ENCODE measurements at places on chromosomes 5 and 9.

DNA sequence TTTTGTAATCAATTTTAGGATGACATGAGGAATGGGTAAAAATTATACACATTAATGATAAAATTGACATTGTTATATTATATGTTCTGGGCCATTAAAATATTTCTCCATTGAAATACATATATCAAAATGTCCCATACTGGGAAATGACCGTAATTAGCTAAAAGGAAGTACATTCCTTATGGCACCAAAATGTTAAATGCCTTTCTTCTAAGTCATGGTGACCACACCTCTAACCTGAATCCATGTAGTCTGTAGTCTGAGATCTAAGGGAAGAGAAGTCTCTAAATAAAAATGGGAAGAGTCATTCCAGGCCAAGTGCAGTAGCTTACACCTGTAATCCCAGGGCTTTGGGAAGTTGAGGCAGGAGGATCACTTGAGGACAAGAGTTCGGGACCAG, 10.0 kb upstream of the GDA start:
- no peak for DNase-seq

- peak; percentile 53 for DNase-seq
Measured at GRCh38 chr9:31140316-31140715, 1244.1 kb upstream of the ACO1 start.

DNA sequence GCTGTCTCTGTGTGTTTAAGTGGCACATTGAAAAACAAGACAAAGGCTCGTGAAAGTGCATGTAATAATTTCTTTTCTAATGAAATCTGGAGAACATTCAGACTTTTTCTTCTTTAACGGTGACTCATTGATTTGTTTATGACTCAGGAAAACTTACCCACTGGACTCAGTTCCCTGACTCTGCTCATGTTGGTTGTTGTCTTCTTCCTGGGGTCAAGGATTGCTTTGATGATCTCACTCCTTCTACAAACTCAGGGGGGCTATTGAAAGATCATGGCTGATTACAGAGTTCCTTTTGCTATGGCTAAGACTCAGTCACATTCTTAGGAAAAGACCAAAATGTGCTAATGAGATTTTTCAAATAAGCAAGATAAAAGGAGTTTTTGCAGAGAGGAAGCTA, 141.1 kb upstream of the DAP start:
- peak; percentile 66 for DNase-seq

DNA sequence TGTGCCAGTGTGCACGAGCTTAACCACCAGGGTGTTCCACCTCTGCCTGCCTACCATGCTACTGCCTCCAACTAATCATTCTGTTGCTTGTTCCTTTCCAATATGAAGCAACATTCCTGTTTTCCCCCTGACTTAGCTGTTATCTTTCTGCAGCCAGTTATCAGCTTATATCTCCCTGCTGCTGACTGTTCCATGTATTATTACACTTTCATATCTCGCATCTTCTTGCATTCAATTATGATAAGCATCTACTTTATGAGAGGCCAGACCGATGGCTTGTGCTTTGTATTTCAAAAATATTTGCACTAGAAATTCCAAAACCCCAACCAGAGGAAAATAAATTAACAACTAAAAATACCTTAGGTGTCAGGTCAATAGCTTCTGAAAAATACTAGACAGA, 394.0 kb upstream of the BRINP1 start:
- no peak for DNase-seq

DNA sequence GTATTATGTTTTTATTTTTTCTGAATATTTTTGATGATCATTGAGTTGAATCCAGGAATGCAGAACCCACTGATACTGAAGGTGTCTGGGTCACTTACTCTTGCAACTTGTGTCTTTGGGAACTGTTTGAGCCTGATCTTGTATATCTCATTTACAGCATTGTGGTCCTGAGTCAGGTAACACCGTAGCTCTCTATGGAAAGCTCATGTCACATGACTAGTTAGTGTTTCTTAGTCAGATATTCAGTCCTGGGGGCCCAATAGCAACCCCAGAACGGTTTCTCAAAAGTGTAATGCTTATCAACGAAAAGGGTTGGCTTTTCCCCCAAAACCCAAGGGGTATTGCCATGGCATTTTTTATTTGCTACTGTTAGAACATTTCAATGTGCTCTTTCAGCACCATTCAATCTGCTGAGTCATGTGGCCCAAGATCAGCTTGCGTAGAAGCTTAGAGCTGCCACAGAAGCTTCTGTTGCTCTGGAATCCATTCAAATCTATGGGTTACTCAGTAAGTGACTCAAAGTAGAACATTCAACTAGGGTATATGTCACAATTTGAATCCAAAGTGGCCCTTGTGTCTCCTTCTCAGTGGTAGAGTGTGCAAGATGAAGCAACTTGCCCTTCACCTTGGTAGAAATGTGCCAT, 12.1 kb upstream of the PTAR1 start:
- peak; percentile 65 for DNase-seq

DNA sequence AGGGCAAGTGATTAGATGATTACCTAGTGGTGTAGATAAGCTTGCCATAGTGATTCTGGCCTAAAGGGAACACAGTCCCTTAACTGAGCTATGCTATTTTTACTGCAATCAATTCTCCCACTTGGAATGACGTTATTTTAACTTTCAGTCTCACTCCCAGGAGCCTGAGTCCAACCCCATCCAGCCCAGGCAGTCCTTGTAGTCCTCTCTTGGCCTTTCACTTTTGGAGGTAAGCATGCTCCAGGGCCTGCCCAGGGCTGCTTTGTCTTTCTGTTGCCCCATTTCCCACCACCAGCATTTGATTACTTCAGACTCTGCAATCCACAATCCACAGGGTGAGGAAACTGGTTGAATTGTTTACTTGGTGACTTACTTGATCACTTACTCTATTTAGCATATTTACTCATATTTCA, 233.0 kb downstream of the CD180 start:
- no peak for DNase-seq

DNA sequence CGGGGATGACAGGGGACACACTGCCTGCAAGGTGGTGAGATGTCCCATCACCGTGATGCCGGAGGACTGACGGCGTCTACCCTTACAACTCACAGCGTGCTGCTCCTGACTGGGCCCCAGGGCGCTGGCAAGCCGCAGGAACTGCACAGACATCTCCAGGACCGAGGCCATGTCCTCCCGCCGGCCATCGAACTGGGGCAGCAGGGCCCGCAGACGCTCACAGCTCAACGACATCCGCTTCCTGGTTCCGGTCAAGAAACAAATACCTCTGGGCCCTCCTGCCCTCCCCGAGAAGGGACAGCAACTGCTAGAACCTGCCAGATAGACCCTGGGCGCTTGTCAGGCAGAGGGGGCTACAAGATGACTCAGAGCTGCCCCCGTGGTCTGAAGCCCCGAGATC, 1.0 kb downstream of the SOHLH1 start:
- no peak for DNase-seq

DNA sequence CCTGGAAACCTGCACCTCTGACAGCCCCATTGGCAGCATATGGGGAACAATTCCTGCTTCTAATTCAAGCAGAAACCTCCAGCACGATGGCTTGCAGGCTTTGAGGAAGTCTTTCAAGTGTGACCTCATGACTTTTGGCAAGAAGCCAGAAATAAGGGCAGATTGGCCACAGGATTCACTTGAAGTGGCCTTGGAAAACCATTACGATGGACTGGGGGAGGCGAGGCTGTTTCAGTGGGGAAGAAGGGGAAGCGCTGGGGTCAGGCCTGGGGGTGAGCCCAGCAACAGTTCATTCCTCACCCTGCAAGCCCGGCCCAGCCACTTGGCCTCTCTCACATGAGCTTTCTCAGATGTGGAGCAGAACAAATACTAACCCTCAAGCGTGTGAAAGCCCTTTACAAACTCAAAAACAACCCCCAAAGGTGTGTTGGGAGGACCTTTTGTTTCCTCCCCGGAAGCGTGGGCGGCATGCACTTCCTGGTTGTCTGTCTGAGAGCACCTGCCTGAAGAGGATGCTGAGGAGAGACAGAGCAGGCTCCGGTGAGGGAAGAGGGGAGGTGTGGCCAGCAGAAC, 26.9 kb upstream of the EEIG1 start:
- DNase-seq, result peak; percentile 86

DNA sequence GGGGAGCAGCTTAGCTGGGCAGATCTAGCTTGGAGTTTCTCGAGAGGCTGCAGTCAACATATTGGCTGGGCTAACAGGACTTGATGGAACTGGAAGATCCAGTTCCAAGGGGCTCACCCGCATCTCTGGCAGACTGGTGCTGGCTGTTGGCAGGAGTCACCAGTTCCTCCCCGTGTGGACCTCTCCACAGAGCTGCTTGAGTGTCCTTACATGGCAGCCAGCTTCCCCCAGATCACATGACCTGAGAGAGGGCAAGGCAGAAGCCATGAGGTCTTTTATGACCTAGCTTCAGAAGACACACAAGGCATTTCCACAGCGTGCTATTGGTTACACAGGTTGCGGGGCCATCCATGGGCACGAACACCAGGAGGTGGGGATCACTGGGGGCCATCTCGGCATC, 26.4 kb upstream of the RXRA start:
- no peak for DNase-seq

DNA sequence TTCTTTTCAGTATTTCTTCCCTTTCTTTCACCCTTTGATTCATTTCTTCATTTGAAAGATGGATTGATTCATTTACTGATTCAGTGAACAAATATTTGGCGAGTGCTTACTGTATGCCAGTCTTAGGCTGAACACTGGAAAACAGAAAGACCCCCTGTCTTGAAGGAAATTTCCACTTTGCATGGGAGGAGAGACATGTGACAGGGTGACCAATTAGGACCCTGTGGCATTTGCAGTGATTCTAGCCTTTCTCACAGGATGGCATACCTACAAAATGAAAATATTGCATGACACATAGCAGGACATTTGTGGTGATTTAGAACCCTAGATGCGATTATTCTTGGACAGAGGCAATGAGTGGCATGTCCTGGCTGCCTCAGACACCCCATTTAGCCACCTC, 407.2 kb upstream of the SGCD start:
- DNase-seq, result no peak

GRCh38 chr5:34735491-34736426, 79.6 kb downstream of the RAI14 start:
- no peak for DNase-seq

- DNase-seq, result no peak
Measured at GRCh38 chr5:129499208-129499852, 39.2 kb downstream of the ADAMTS19 start.

DNA sequence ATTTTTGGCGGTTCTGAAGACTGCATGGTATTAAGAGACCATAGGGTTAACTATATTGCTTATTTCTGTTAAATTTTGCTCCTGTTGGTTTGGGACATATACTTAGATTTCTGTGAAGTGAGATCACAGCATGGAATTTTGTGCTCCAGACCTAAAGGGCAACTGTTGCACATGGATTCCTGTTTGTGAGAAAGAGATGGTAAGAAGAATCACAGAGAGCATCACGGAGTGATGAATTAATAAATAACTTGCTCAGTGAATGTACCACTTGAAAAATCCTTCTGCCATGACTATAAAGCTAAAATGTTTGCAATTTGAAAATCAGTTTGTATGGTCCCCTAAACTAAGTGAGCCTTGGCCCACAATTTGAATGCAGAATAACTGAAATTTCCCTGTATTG, 4.5 kb downstream of the PSAT1 start:
- DNase-seq, result no peak

GRCh38 chr9:136062657-136063439, 32.2 kb downstream of the NACC2 start:
- no peak for DNase-seq

DNA sequence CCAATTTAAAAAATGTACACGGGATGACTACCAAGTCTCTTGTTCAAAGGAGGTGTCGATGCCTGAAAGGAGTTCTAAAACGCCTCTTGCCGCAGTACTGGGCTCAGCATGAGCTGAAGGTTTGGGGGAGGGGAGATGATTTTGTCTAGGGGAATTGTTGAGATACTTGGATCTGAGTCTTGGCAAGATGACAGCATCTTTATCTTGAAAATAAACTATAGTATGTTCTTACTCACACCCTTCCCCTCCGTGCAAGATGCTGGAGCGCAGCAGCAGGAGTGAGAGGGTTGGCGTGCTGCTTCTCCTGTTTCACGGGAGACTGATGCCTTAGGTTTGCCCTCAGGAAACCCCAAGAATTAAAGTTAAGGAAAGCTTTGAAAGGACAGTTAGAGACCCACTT, 47.3 kb downstream of the FAM78A start:
- DNase-seq, result peak; percentile 69

- DNase-seq, result no peak
Measured at GRCh38 chr9:105257809-105258208, 13.4 kb downstream of the SLC44A1 start.

- DNase-seq, result no peak
Measured at GRCh38 chr5:33300209-33300742, 140.5 kb upstream of the TARS1 start.

DNA sequence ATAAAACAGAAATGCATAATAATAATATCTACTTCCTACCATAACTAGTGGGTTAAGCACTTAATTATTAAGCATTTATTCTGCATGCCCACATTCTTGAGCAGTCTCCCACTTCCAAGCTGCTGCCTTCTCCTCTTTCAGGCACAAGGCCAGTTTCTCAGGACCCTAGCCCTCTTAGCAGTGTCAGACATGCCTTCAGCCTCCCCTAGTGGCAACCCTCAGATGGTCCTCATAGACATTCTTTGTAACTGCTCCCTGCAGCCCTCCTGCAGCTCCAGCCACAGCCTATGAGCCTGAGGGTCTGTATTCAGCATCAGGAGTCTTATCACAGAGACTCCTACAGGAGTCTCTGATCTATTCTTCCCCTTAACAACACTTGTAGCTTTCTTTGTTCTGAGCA, 3.9 kb downstream of the IL9 start:
- DNase-seq, result no peak

GRCh38 chr9:92146610-92147009, 31.4 kb upstream of the SPTLC1 start:
- DNase-seq, result peak; percentile 39

DNA sequence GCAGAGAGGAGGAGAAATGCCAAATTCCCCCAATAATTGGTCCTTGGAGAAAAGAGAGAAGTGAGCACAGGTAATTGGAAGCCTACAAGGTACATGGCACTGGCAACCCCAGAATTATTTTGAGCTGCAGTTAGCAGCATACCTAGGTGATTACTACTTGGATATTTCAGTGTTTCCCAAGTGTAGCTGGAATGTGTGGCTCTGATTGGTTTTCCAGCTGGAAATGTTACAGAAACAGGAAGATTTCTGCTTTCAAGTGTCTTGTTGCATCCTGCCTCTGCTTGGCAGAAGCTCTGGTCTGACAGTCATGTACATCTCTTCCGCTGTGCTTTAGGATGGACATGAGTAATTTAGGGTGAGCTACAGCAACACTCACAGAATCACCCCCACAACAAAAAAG, 262.1 kb downstream of the ENC1 start:
- DNase-seq, result peak; percentile 50

GRCh38 chr5:1661831-1662558, 137.6 kb downstream of the MRPL36 start:
- DNase-seq, result no peak

GRCh38 chr5:171475596-171475995, 56.1 kb downstream of the FGF18 start:
- no peak for DNase-seq
